ENCODE measurements at places on chromosomes 13 and 19. TPM values are rescaled to one million over a fixed set of nuclear protein-coding genes. Genes with fewer than 3 reads are reported as not detected.

- H3K27me3 ChIP-seq: no peaks in the 10 kb centered on the region
- no peak for DNase-seq
- H3K36me3 ChIP-seq: no peaks in the 10 kb centered on the region
These were observed 522.2 kb downstream of the FGF9 start for GRCh38 chr13:22193070-22193469.

DNA sequence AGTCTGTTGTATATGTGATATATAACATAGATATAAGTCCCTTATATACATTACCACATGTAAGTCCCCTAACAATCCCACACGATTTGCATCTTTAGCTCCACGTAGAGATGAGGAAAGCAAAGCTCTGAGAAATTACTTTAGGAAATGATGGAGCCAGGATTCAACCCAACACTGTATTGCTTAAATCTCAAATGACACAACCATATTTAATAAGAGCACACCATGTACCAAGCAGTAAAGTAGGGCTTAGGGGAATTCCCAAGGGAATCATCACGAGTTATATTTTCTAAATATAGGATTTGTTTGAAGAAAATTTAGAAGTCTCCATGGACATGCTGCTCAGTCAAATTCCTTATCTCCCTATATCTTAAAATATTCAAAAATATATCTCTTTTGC is 61.3 kb upstream of the POMP start:
- no peaks in the 10 kb centered on the region for H3K36me3 ChIP-seq
- no peak overlapping the region for H3K4me3 ChIP-seq
- H3K27ac ChIP-seq: no peak overlapping the region
- no peaks in the 10 kb centered on the region for H3K4me1 ChIP-seq
- no peaks in the 10 kb centered on the region for H3K27me3 ChIP-seq

The ZNF433 gene
- 26.5 TPM for total RNA-seq

The NLRP11 gene
- not detected for total RNA-seq

DNA sequence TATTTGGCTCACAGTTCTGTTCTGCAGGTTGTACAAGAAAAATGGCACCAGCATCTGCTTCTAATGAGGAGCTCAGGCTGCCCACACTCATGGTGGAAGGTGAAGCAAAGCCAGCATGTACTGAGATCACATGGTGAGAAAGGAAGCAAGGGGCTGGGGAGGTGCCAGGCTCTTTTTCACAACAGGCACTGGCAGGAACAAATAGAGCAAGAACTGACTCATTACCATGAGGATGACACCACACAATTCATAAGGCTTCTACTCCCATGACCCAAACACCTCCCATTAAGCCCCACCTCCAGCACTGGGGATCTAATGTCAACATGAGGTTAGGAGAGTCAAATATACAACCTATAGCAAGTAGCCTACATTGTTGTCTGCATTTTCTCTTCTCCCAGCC is 522.6 kb downstream of the RFC3 start:
- DNase-seq: no peak
- H3K27me3 ChIP-seq: no peaks in the 10 kb centered on the region
- H3K4me1 ChIP-seq: no peaks in the 10 kb centered on the region
- H3K4me3 ChIP-seq: no peak overlapping the region
- H3K27ac ChIP-seq: no peak overlapping the region

DNA sequence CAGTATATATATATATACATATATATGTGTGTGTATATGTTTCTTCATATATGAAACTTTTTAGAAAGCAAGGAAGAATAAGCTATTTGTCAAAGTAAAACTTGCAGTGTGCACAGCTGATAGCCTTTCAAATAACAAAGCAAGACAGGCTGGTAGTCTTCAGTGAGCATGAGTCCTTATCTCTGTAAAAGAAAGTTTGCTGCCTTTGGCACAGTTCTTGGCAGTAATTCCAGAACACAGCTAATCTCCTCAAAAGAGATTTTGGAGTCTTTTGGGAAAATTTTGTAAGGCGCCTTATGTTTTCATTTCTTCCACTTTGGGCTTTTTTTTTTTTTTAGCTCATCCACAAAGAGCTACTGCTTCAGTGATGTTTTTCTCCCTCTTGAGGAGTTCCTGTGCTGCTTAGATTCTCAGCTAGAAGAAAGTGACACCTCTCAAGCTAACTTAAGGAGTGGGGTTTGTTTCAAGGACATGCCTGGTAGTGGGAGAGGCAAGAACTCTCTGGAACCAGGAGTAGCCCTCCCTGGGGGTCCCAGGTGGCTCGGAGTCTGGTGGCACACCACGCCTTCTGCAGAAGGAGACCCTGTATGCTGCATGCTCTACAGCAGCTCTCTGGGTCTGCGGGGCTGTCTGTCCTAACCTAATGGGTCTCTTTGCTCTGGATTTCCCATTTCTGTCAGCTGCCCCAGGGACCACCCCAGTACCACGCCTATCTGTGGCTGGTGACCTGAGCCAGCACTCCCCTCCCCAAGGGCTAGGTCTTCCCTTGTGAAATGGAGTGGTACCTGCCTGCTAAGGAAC is 58.8 kb downstream of the TNFRSF19 start:
- H3K27me3 ChIP-seq: no peaks in the 10 kb centered on the region
- H3K4me1 ChIP-seq: peaks cover 61% of the 10 kb centered on the region
- DNase-seq: peak; percentile 91
- H3K4me3 ChIP-seq: no peak overlapping the region
- no peak overlapping the region for H3K27ac ChIP-seq

GRCh38 chr13:46152627-46153328 is 29.2 kb downstream of the LCP1 start:
- H3K4me3 ChIP-seq: no peak overlapping the region
- DNase-seq: no peak
- no peaks in the 10 kb centered on the region for H3K27me3 ChIP-seq
- no peaks in the 10 kb centered on the region for H3K36me3 ChIP-seq
- H3K27ac ChIP-seq: no peak overlapping the region

DNA sequence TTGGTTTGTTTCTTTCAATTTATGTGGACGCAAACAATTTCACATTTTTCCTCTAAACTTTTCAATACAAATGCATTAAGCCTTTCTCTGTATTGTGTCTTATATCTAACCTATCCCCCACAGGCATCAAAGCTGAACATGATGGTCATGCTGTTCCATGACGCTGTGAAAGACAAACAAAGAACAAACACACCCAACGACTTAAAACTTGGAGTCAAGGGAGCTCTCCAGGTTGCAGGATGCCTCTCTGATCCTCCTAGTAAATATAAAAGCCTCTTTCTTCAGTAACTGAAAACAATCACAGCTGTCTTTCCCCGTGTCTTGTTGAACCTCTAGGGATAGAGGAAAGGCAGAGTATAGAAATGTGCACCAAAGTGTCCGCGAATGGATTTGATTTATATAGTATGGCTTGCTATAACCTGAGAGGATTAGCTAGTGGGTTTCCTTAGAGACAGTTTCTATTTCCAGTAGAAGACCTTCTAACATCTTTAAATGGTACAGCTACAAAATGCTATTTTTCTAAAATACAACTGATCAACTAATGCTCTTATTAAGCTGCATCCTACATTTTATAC is 43.1 kb downstream of the PCDH9 start:
- DNase-seq: no peak
- no peaks in the 10 kb centered on the region for H3K36me3 ChIP-seq
- no peak overlapping the region for H3K4me3 ChIP-seq
- no peaks in the 10 kb centered on the region for H3K27me3 ChIP-seq

The TNFSF11 gene
- total RNA-seq: 0.97 TPM

The ZNF724 gene
- 3.4 TPM for total RNA-seq

DNA sequence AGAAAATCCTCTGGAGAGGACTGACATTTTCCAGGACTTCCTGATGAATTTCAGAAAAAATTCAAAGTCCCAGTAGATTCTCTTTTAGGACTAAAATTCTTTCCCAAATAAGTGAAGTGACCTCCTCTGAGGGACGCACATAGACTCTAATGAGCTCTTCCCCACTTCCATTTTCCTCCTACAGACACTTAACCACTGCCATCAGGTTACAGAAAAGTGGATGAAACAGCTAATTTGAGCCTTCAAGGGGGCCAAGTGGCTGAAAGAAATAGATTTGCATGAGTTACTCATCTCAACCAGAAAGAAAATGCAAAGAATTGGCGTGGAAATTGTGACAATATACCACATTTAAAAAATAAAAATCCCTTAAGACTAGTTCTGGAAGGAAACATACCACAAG is 185.3 kb upstream of the EDNRB start:
- H3K27ac ChIP-seq: no peak overlapping the region
- H3K4me1 ChIP-seq: no peaks in the 10 kb centered on the region
- H3K4me3 ChIP-seq: no peak overlapping the region
- no peaks in the 10 kb centered on the region for H3K27me3 ChIP-seq

DNA sequence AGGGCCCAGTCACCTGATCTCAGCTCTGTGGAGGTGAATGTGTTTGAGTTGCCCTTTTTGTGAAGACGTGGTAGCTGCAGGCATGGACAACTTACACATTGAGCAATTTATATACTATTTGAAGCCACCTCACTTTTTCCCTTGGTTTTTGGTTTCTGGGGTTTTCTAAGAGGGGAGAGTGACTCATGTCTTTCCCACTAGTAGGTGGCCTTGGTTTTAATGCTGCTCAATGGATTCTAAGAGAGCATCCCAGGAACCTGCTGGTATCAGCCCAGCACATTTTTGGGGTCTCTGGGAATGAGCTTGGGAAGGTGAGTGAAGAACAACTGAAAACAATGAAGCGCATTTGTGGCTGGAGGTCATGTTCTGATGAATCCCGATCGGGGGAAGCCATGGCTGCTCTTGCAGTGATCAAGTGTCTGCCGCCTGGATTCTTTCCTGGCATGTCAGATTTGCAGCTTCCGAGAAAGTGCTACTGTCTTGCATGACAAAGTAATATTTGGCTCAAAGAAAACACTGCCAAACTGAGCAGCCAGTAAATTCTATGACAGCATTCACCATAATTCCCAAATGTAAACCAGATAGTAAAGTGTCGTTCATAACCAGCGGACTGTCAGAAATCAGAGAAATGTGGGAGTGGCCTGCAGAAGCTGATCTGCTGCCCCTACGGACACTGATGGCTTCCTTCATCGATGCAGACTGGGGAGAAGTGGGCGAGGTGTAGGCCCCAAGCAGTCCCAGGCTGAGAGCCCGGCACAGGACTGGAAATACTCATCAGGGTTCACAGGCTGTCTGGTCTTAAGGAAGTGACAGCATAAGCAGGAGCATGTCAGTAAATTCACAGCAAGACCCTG is 98.7 kb downstream of the COL4A2 start:
- no peak overlapping the region for H3K27ac ChIP-seq
- H3K27me3 ChIP-seq: no peaks in the 10 kb centered on the region
- H3K4me3 ChIP-seq: no peak overlapping the region
- DNase-seq: peak; percentile 60
- H3K36me3 ChIP-seq: no peaks in the 10 kb centered on the region

DNA sequence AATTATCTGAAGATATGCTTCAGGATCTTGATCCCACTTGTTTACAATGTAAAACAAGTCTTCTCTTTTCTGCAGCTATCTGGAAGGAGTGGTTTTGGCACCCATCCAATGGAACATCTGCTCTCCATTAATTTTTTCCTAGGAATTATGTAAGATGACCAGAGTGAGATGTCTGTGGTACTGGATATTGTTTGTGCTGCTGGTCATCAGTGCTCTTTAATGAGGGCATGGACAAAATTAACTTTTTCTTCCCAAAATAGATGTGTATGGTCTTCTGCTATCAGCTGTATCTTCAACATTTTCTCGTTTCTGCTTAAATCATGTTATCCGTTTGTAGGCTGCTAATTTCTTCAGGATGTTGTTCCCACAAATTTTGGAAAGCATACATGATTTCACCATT is 415.4 kb upstream of the KLHL1 start:
- H3K36me3 ChIP-seq: no peaks in the 10 kb centered on the region
- H3K4me1 ChIP-seq: no peaks in the 10 kb centered on the region
- H3K27me3 ChIP-seq: no peaks in the 10 kb centered on the region
- H3K4me3 ChIP-seq: no peak overlapping the region

DNA sequence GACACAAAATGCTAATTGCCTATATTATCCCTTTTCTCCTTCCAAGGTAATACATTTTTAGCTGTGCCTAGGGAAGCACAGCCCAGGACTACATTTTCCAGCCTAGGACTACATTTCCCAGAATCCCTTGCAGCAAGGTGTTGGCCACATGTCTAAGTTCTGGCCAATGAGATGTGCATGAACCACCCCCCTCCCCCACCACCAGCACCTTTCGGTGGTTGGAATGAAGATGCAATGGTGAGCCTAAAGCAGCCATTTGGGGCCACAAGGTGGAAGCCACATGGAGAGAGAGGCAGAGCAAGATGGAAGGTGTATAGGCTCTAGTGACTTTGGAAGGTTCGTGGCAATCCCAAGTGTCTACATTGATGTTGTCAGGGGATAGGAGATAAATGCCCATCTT is 16.2 kb downstream of the UNC13A start:
- no peaks in the 10 kb centered on the region for H3K4me1 ChIP-seq
- H3K27ac ChIP-seq: no peak overlapping the region
- H3K4me3 ChIP-seq: no peak overlapping the region

DNA sequence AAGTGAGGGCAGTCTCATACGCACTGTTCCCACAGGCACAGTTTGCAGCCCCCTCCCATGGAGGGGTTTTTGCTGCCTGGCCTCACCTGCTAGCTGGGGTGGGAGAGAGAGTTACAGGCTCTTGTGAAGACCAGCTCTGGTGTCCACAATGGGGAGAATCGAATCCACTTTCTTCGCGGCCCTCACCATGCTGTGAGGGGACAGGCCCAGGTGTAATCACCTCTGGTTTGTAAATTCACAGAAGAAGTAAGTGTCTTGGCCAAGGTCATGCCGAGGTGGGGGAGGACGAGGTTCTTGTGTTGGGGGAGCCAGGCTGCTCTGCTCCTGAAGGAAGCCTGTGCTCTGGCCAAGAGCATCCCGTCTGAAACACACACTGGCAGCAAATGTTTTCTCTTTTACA is 39.5 kb downstream of the TEX29 start:
- no peaks in the 10 kb centered on the region for H3K4me1 ChIP-seq
- H3K27me3 ChIP-seq: no peaks in the 10 kb centered on the region
- no peaks in the 10 kb centered on the region for H3K36me3 ChIP-seq
- DNase-seq: no peak

- no peaks in the 10 kb centered on the region for H3K4me1 ChIP-seq
- no peaks in the 10 kb centered on the region for H3K36me3 ChIP-seq
- no peaks in the 10 kb centered on the region for H3K27me3 ChIP-seq
- H3K4me3 ChIP-seq: no peak overlapping the region
- H3K27ac ChIP-seq: no peak overlapping the region
- no peak for DNase-seq
These were observed 108.8 kb downstream of the KLF12 start for GRCh38 chr13:74025369-74025768.

DNA sequence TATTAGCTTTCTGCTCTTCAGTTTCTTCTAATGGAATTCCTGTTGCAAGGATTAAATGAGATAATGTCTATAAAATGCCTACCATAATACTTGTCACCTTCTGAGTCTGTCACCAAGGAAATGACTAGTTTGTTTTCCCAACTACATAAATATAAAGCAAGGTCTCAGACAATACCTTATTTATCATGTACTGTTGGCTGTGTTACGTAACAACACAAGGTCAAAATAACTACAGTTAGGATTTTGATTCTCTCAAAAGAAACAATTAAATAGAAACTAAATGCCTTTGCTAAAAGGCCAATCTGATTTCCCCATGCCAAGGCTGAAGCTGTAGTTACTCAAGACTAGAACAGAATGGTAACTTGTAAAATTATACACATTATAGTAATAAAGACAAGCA is 134.5 kb downstream of the PCDH9 start:
- no peak overlapping the region for H3K27ac ChIP-seq
- no peaks in the 10 kb centered on the region for H3K4me1 ChIP-seq
